ENCODE measurements at places on chromosomes 3 and 15.

DNA sequence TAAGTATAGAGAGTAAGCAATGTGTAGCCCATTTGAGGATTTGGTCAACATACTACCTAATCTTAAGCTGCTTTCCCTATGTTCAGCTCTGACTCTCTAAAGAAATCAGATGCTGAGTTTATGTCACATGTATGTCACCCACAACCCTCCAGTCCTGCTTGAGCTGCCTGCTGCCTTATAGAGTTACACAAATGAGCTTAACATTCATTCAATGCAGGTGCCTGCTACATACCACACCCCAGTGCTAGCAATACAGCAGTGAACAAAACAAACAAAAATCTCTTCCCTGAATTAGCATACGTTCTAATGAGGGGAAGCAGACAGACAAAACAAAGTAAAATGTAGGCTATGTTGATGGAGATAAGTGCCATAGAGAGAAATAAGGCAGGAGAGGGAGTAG lies 93.0 kb downstream of the HHLA2 start:
- DNase-seq = no peak

DNA sequence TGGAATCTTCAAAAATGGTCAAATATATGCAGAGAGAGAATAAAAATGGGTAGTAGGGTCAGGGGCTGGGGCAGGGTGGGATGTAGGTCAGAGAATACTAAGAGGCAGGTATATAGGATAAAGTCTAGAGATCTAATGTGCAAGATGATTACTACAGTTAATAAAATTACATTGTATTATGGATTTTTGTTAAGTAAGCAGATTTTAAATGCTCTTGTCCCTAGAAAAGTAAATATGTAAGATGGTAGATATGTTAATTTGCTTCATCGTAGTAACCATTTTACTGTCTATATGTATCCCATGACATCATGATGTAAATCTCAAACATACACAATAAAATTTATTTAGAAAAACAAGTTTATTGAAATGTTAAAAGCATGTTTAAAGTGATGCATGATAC lies 1051.4 kb downstream of the AGBL1 start:
- DNase-seq = no peak

- no peak for DNase-seq
Observed at GRCh38 chr15:65184305-65184867, 756 bp downstream of the CLPX start.

- peak; percentile 69 for DNase-seq
Observed at GRCh38 chr3:177905173-177906125, 630.8 kb upstream of the KCNMB2 start.

GRCh38 chr15:42332331-42332730 lies 27.0 kb upstream of the CAPN3 start:
- DNase-seq = no peak

DNA sequence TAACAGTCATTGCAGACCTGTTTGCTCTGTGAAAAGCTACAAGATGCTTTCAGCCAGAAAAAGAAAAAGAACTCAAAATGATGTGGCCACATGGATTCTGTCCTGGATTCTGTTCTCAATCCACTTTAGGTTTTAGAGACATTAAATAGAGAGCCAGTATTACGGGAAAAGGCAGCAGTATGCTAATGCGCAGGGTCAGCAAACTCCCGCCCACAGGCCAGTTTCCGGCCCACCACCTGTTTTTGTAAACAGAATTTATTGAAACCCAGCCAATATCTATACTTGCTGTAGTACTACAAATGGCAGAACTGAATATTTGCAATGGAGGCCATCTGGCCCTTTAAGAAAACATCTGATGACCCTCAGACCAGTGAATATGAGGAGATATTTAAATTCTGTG lies 416.1 kb downstream of the ERC2 start:
- DNase-seq = no peak

DNA sequence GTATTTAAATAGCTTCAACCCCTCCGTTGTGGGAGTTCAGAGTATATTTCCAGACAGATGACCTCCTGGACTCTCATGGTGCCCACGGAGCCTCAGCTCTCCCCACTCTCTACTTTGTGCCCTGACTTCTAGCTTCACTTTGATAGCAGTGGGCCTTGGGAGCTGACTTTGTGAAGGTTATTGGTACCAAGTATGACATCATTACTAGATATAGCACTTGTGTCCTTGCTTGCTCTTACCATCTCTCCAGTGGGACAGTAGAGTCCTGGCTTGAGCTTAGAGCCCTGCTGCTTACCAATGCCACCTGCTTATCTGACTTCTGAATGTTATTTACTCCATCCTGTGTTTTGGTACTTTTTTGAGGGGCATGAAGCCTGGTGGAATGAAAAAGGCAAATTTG lies 53.4 kb downstream of the PPM1L start:
- DNase-seq = no peak
